ENCODE measurements at places on chromosomes 3 and 15.
A peak's percentile ranks its signal among the peaks of the same experiment; 100 is the strongest.

DNA sequence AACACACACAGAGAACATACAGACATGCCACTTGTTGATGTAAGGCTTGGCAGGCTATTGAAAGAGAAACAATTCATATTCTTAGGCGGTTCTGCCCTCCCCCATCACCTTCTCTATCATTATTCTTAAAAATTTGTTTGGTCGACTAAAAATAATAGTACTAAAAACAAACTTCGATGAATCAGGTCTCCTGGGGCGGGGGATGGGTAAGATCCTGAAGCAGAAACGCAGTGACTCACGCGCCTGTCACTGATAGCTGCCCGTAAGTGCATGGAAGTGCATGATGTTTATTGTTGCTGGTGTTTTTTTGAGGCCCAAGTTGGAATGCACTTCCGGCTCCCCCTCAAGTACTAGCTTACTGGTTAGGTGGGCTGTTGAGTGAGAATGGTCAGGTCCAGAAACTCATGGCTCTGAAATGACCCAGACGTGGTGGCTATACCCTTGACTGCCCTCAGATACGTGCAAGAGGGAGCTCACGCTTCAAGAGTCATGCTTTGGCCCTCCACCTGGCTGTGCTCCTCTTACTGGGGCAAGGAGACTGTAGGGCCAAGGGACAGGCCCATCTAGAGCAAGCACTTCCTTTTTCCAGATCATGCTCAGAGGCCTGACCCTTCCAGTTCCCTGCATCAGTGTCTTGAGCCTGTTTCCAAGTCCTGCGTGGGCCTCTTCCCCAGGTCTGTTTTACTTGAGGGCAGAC lies 10.9 kb downstream of the SMAD3 start:
- peak; percentile 42 for DNase-seq

DNA sequence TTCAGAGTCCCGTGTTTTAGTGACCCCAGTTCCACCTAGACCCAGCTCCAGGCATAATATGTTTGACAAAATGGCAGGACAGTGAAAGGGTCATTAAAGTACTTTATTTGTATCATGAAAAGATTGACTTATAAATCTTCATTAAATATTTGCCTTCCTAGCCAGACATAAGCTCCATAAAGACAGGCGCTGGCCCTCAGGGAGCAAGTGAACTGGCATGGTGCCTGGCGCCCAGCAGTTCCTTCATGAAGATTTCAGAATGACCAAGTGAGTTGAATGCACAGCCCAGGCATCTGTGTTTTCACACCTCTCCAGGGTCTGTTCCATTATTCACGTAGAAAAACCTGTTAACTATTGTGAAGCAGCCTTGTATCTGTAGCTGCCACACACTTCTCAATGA lies 166.2 kb downstream of the GAP43 start:
- DNase-seq = no peak

DNA sequence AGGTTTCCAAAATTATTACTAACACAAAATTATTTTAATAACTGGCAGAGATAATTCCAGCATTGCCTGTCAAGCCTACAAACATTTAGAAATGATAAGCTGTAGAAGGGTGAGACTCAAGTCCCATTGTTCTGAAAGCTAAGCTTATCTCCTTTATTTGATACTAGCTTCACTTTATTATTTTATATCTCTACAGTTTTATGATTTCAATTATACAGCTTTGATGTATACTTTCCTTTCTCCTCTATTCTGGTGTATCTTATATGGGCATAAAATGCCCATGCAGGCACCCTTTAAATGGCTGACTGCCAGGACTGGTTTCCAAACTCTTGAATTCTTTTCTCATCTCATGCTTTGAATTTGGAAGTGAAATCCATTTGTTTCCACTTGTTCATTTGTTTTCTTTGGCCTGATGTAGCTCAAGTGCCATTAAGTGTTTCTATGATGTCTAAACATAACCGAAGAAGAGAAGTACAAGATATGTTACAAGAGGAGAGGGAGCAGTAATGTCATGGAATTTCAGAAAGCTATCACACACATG lies 372.1 kb upstream of the ARHGEF26 start:
- no peak for DNase-seq

GRCh38 chr3:142886940-142887339 lies 1.9 kb downstream of the PCOLCE2 start:
- DNase-seq = no peak

- DNase-seq = peak; percentile 1
Measured at GRCh38 chr3:28317438-28318022, 31.0 kb upstream of the ZCWPW2 start.
